ENCODE measurements at places on chromosomes 11 and 22.
A peak's percentile ranks its signal among the peaks of the same experiment; 100 is the strongest.

- DNase-seq: no peak
These were observed 33.1 kb upstream of the ETS1 start for GRCh38 chr11:128620309-128621100.

- no peak for DNase-seq
These were observed 2.7 kb upstream of the CLMP start for GRCh38 chr11:123197711-123198110.

- DNase-seq: no peak
These were observed 5.3 kb downstream of the RELA start for GRCh38 chr11:65657426-65657825.

GRCh38 chr11:71551711-71552110, 3.5 kb downstream of the KRTAP5-9 start:
- no peak for DNase-seq

GRCh38 chr11:93746101-93746500, 4.6 kb downstream of the C11orf54 start:
- no peak for DNase-seq

DNA sequence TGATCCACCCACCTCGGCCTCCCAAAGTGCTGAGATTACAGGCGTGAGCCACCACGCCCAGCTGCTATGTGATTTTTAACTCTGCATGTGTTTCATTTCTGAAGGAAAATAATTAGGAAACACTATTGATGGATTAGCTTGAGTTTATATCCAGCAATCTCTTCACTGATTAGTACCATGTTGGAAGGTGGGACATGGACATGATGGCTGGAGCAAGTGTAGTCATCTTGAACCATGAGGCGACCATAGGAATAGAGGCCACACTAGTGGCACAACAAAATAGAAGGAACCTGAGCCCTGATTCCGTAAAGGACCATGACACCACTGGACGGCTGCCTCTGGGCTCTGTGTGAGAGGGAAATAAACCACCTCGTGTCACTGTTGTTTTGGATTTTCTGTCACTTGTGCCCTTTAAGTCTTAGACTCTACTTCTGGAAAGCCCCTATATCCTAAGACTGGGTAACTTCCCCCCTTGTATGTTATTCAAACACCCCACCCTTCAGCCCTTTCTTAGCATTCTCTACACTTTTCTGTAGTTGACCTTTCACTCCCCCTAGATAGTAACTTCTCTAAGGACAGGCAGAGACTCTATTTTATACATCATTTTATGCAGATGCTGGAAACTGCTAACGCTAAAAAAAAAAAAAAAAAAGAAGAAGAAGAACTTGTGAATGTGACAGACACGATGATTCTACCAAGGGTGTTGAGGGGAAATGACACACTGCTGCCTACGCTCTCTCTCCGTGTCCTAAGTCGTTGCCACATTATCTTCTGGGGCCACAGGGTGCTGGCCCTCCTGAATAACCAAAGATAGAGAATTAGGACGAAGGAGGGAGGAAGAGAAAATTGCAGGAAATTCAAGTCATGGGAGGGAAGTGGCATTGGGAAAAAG, 2.7 kb upstream of the VPS37C start:
- DNase-seq: no peak

GRCh38 chr11:46149342-46149741, 28.1 kb upstream of the PHF21A start:
- no peak for DNase-seq

GRCh38 chr22:39475902-39476301, 19.1 kb downstream of the MGAT3 start:
- no peak for DNase-seq

- no peak for DNase-seq
These were observed 43.2 kb downstream of the FLRT1 start for GRCh38 chr11:64078905-64079304.

DNA sequence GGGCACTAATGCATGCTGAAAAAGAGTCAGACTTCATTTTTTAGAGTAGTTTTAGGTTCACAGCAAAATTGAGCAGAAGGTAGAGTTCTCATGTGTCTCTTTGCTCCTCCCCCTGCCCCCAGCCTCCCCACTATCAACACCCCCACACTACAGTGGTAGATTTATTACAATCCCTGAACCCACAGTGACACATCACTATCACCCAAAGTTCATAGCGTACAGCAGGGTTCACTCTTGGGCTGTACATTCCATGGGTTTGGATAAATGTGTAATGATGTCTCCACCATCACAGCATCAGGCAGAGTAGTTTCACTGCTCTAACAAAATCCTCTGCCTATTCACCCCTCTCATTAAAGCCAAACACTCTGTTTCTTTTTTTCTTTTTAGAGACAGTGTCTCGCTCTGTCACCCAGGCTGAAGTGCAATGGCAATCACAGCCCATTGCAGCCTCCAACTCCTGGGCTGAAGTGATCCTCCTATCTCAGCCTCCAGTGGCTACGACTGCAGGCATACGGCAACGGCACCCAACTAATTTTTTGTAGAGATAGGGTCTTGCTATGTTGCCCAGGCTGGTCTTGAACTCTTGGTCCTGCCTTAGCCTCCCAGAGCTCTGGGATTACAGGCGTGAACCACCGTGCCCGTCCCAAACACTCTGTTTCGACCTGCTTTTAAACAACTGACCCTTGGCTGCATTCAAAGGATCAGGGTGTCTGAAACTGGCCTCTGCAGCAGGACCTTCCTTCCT, 4.1 kb downstream of the BEST1 start:
- DNase-seq: no peak

GRCh38 chr11:62553839-62554361, 7.3 kb upstream of the AHNAK start:
- DNase-seq: peak; percentile 35

- peak; percentile 8 for DNase-seq
These were observed 169.3 kb downstream of the CASP12 start for GRCh38 chr11:104728927-104729326.

GRCh38 chr22:39316440-39317083, 2.9 kb downstream of the RPL3 start:
- peak; percentile 95 for DNase-seq

- no peak for DNase-seq
These were observed 8.8 kb downstream of the SLC35F2 start for GRCh38 chr11:107849790-107850189.

GRCh38 chr22:24282401-24282800, 11.8 kb downstream of the SPECC1L start:
- DNase-seq: no peak

GRCh38 chr11:8726395-8726794, 43.8 kb downstream of the RPL27A start:
- DNase-seq: no peak

GRCh38 chr11:46465683-46466082, 74.1 kb upstream of the CHRM4 start:
- no peak for DNase-seq

GRCh38 chr11:107916671-107917241, 11.5 kb upstream of the RAB39A start:
- DNase-seq: peak; percentile 50

Measured in dermis blood vessel endothelial cell (primary cell).